ENCODE measurements at places on chromosomes 5 and 9.

- DNase-seq, result no peak
These were observed 246.8 kb downstream of the ARHGAP26 start for GRCh38 chr5:143016777-143017516.

- DNase-seq, result no peak
These were observed 67.9 kb upstream of the PANK3 start for GRCh38 chr5:168647083-168647482.

GRCh38 chr5:103247118-103247517, 11.4 kb upstream of the MACIR start:
- DNase-seq, result no peak

- DNase-seq, result no peak
These were observed 271.9 kb upstream of the ST8SIA4 start for GRCh38 chr5:101174981-101175380.

DNA sequence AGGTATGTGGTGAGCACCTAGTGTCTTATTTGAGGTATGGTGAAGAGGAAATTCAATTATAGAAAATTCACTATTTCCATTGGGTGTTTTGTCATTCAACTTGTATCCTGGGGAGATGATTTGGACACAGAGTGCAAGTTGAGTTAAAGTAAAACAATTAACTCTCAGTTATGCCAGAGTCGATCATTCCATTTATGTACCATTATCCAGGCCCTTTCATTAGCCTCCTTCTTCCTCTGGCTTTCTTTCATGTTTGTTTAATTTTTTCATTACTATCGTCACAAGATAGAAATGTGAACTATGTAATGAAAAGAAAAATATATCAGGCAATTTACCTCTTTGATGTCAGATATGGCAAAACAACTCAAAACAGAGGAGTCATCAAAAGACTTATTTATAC, 1347.2 kb upstream of the NUDT12 start:
- DNase-seq, result no peak

DNA sequence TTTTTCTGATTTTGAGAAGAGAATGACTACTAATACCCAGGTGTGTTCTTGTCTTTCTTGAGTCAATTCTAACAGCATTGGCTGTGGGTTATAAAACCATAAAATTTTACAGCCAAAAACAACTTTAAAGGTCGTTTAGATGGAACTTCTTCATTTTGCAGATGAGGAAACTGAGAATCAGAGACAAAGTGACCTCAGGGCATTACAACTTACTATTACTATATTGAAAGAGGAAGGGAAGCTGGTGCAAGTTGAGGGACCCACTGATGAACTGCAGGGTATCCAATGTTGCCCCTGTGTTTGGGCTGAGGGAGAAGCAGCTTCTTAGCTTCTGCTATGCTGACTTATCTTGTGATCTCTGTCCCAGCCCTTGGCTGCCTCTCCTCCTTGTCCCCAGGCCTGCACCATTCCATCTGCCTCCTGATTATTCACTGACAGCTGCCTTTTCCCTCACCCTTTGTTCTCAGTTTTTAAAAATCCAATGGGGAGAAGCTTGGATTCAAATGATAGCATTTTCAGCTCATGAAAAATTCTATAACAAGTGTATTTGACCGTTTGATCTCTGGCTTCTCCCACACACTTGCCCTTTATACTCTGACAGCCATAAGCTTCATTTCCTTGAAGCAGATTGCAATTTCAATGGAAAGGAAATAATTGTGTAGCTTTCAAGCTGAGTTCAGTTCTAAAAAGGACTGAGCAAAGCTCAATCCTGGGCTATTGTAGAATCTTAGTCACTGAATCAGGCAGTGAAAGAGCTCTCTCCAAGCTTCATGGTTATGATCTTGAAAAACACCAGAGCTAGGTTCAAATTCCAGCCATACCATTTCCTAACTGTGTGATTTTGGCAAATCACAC, 68.5 kb downstream of the TMC1 start:
- no peak for DNase-seq

DNA sequence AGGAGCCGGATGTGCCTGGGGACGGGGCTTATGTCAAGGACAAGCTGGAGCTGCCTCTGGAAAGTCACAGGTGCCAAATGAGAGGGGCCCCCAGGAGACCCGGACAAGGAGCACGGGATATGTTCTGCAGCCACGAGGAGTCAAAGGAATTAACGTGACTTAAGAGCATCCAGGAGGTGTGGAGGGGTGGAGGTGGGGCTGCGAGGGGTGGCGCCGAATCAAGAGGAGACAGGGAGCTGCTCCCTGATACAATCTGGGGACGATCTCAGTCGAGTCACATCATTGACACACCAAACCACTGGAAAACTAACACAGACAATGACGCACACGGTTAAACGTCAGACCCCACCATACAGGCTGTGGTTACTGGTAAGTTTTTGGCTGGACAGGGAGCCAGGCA, 10.4 kb downstream of the CCDC127 start:
- DNase-seq, result no peak

- peak; percentile 82 for DNase-seq
These were observed 1.0 kb upstream of the EFNA5 start for GRCh38 chr5:107671742-107672210.

GRCh38 chr9:31597977-31598376, 786.5 kb upstream of the ACO1 start:
- no peak for DNase-seq

All from NCI-H1417 (cell line).